NCI-H446 (cell line): ENCODE measurements at places on chromosomes 3 and 15.

DNA sequence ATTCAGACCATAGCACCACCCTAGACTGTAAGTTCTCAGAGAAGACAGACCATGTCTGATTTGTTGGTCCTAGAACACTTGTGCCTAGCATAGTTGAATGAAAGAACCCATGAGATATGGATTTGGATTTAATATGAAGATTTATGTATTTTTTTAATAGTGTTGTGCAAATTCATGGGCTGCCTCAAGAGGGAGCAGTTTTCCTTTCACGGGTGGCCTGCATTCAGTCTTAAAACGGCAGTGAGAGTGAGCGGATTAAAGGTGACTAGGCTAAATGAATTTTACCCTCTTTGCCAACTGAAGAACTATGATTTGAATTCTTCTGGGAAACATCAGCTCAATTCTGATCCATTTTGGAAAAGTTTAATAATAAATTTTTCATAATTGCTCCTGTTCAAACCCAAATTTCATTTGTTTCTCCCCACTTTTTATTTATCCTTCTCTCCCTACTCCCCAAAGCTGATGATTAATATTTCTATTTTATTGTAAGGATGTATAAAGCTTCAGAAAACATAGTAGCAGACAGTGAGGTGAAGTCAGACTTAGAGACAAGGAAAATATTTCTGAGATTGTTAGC is 67.3 kb downstream of the MORC1 start:
- peak; percentile 28 for DNase-seq

DNA sequence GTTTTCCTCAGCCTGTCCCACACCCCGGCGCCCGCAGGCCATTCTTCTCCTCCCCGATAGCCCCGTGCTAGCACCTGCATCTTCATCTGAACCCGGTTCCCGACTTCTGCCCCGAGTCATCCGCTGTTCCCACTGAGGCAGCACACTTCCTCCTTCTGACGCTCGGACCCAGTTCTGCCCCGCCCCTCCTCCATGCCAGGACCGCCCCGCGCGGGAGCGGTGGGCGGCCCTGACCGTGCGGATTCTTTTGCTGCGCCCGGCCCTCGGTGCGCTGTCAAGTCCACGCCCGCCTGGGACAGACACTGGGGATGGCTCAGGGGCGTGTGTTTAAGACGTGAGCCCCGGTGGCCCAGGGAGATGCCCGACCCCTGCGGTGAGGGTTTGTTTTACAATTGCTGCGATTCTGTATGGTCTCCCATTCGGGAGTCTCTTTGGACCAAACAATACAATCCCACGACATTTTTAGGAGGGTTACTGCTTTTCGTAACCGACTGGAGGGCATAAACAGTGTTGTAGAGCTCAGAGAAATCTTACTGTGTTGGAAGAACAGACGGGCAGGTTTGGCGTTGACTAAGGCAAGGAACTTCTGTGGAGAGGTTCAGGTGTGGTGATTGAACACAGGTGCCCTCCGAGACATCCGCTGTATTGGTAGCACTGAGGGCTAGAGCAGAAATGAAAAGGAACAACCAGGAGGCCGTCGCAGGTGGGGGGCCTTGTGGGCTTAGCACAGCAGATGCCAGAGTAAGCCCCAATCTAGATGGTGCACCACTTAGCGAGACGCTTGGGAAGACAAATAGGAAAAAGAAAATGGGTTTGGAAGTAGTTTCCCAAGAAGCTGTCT is 716 bp downstream of the PTPN23 start:
- DNase-seq: peak; percentile 74

- no peak for DNase-seq
These were observed 85.3 kb upstream of the FXR1 start for GRCh38 chr3:180827171-180827570.

GRCh38 chr3:141412936-141413354 is 44.6 kb downstream of the ZBTB38 start:
- DNase-seq: no peak

GRCh38 chr15:45186771-45187577 is 792 bp downstream of the SHF start:
- DNase-seq: no peak

DNA sequence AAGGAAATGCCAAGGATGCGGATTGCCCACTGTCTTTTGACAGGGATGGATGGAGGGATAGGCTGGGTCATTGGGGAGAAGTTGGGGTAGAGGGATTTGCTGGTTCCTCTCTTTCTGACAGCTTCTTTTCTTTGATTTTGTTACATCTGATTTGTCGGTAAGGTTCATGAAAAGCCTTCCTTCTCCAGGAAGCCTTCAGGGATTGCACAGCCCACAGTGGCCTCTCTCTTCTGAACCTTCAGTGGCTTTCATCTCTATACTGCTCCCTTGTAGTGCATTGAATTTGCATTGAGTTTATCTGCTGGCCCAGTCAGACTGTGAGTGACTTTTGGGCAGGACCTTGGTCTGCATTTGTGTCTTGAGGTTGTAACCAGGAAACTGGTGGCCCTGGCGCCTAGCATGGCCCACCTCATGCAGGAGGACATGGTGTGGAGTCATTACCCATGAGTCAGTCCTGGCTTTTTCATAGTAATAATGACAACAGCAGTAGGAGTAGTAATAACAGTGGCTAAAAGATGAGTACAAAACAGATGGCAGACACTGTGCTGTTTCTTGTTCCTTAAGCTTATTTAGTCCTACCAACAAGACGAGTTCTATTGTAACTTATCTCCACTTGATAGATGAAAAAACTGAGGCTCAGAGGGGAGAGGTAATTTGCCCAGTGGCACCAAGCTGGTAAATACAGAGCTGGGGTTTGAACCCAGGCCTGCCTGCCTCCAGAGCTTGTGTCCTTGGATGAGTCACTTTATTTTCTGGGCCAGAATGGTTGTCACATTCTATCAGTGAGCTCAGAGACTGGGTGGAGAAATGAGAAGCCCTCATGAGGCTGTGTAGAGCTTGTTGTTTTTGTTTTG is 28.4 kb downstream of the SMAD6 start:
- DNase-seq: no peak

GRCh38 chr3:87359826-87360225 is 83.4 kb upstream of the POU1F1 start:
- DNase-seq: no peak

DNA sequence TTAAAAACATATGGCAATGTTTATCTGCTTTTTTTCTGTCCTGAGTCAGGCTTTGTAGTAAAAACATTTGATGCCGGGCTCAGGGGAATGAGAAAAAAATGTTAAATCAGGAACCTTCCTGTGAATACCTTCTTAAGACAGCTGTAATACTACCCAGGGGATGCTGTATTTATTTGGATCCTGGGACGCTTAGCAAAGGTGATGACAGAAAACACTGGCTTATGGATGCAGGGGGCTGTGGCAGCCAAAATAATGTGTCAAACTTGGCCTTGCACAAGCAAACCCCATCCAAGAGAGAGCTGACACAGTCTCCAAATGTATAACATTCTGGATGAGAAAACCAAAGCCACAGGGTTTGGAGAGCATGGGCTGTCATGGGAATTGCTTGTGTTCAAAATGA is 438.2 kb upstream of the PROK2 start:
- DNase-seq: no peak

GRCh38 chr15:39285663-39286062 is 295.2 kb upstream of the THBS1 start:
- no peak for DNase-seq

DNA sequence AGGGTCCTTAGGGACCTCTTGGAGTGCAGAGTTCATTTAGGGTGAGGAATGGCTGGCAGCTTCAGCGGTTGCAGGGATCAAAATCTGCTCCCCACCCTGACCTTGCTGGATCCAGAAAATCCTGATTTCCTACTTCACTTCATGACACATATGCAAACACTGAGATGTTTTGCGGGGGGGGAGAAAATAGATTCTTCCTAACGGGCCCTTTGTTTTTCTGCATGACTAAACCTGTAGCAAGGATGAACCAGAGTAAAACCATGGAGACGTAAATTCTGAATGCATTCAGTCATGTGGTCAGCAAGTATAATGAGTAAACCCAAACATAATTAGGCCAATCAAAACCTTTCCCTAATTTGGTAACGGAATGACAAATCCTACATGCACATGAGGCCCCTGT is 20.0 kb upstream of the RBP1 start:
- DNase-seq: no peak

DNA sequence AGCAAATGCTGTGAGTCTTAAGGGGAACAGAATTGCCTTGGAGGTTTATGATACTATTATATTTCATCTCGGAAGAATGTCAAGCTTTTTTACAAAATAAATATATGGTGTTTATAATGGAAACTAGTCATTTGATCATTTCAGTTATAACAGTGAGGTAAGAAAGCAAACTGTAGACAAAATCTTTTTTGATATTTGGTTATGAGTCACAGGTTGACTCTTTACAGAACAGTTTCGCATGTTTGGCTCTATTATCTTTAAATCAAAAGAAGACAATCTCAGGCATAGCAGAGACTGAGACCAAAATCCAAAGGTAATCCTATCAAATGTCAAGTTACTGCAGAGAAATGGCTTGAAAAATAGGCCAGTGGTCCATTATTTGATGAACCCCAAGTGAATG is 490.9 kb upstream of the MDFIC2 start:
- DNase-seq: no peak

DNA sequence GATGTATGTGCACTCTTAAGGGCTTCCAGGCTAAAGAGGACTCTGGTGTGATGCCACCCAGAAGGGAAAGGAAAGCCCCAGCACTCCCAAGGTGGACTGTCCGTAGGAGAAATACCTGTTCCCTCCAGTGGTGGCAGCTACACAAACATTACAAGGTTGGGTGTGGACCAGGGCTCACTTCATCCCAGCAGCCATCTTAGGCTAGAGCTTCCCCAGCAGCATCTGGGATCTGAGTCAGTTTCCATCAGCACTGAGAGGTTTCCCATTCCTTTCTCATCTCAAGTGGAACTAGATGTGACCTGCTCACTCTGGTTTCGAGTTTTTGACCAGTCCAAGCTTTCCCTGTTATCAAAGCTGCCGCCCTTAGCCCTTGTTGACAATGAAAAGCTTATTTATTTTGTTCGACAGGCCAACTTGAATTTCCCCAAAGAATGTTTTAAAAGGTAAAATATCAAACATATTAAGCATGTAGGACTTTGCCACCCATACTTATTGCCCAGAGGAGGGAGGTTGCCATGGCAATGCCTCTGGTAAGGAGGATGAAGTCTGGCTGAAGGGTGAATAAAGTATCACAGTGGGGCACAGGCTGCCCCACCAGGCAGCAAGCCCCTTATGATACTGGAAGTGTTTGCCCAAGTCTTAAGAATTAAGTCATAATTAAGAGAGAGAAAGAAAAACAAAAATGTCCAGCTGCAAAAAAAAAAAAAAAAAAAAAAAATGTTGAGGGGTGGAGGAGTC is 28.9 kb downstream of the CLDN18 start:
- no peak for DNase-seq

DNA sequence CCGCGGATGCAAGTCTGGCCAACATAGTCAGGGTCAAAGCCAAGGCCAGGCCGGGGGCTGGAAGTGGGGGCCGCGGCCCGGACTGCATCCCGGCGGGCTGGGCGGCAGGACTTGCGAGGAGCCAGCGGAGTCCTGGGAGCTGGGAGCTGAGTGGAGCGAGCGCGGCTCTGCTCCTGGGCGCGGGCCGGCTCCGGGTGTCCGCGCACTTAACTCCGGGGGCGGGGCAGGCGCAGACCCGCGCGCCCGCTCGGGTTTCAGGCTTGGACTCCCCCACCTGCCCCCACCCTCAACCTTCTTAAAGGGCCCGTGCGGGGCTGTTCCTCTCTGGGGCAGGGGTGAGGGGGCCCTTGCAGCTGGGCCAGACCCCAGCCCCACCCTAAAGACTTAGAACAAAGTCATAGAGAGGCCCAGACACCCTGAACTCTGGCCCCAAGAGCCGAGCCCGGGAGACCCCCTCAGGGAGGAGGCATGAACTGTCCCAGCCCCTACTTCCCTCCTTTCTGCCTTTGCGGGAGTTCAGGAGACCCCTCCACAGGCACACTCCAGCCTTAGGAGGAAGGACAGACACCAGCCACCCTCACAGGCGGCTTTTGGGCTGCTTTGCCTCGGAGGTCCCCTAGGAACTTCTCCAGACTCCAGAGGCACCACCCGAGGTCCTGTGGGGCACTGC is at the start of gene CSPG4:
Gene CSPG4, minus strand, starts transcription at position 181 of the 670 bp plus-strand sequence. Its CDS starts 93 bp downstream, at position 88.
- no peak for DNase-seq

GRCh38 chr3:39127269-39127907 is 19.9 kb downstream of the TTC21A start:
- no peak for DNase-seq

- no peak for DNase-seq
These were observed 184.9 kb downstream of the NR2F2 start for GRCh38 chr15:96515371-96515770.

GRCh38 chr15:99681990-99682389 is 51.2 kb downstream of the LYSMD4 start:
- DNase-seq: no peak

DNA sequence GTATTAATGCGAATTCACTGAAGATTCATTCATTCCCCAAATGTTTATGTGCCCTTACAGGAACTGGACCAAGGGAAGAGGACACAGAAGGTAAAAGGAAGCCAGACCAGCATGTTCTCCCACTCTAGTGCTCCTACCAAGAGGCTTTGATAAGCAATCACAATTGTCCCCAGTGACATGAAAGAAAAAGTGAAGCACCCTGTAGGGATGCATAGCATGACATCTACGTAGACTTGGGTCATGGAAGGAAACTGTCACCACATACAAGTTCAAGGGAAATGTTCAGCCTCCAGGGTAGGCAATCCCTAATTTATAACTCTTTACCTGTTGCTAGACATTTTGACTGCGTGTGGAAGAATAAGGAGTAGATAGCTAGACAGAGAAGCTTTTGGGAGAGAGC is 348.6 kb upstream of the MCTP2 start:
- no peak for DNase-seq

GRCh38 chr15:78213956-78214355 is 20.4 kb downstream of the ACSBG1 start:
- no peak for DNase-seq

GRCh38 chr3:96491023-96491422 is 323.4 kb upstream of the EPHA6 start:
- no peak for DNase-seq

DNA sequence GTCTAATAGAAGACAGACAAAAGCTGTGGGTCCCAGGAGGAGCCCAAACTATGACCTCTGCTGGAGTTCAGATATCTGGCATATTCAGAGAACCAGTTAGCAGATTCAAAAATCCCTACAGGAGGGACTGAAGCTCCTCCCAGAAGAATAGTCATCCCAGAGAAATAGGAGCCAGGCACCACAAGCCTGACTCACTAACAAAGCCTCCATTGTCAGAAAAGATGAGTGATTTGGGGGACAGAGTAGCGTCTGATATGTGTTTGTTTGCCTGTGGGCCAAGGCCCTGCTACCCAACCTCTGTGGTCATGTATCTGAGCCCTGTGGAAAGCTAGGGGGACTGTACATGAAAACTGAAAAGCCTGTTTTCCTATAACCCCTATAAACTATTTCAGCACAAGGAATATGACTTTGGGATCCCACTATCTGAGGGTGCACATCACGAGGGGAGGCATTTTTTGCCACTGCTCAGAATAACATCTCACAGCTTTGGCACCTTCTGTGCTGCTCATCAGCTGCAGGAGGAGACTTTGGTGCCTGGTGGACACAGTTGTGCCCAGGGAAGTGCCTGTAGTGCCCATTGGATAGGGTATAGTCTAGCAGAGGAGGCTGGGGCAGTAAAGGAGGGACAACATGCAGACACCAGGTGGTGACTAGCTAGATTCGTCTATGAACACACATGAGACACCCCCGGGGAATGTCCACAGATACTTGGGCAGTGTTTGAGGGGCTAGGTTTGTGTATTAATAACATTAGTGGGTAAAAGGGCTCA is 9.7 kb upstream of the LARP6 start:
- no peak for DNase-seq

- peak; percentile 55 for DNase-seq
These were observed 1.9 kb downstream of the TBL1XR1 start for GRCh38 chr3:177195242-177195991.

GRCh38 chr15:65824031-65824743 is 32.1 kb upstream of the DENND4A start:
- peak; percentile 46 for DNase-seq
